ENCODE measurements at places on chromosomes 1 and 21.

GRCh38 chr1:203769505-203770343 lies 4.7 kb downstream of the LAX1 start:
- DNase-seq, result no peak

GRCh38 chr1:202072211-202072765 lies 50.4 kb upstream of the GPR37L1 start:
- DNase-seq, result no peak

GRCh38 chr21:42058631-42059111 lies 12.4 kb upstream of the UMODL1 start:
- DNase-seq, result no peak

- no peak for DNase-seq
Observed at GRCh38 chr1:147072482-147073432, 99.5 kb downstream of the PRKAB2 start.

- DNase-seq, result no peak
Observed at GRCh38 chr1:162765788-162766187, 24.7 kb upstream of the HSD17B7 start.

DNA sequence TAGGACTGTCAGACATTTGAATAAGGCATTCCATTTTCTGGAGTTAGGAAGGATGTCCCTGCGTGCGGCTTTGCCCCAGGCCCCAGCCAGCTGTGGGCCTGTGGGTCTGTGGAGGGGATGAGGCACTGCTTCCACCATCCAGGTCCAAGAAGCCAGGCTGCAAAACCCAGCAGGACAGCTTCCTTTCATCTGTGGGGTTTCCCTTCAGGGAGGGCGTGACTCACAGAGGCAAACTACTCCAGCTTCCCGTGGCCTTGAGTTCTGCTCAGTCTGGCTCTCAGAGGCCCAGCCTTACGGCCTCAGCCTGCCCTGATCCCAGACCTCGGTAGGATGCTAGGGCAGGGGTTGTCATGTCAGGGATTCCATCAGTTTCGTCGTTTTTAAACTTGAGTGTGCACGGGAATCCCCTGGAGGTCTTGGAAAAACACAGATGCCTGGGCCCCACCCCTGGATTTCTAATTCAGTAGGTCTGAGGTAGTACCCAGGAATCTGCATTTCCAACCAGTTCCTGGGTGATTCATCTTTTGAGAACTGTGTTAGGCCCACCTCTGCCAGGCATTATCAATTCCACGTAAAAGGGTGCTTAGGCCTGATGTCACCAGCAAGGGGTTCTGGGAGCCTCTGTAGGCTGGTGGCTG lies 32.3 kb upstream of the TENT5C start:
- no peak for DNase-seq

- no peak for DNase-seq
Observed at GRCh38 chr1:53450225-53450624, 9.0 kb upstream of the DMRTB1 start.

DNA sequence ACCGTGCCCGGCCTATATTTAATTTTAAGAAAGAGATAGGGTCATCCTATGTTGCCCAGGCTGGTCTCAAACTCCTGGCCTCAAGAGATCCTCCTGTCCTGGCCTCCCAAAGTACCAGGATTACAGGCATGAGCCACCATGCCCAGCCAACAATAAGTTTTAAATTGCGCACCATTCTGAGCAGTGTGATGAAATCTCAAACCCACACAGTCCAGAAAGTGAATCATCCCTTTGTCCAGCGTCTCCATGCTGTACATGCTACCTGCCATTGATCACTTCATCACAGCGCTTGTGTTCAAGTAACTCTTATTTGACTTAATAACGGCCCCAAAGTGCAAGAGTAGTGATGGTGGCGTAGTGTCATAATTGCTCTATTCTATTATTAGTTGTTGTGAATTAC lies 75.4 kb downstream of the APP start:
- no peak for DNase-seq

- DNase-seq, result no peak
Observed at GRCh38 chr1:26571381-26571780, 41.8 kb downstream of the RPS6KA1 start.

DNA sequence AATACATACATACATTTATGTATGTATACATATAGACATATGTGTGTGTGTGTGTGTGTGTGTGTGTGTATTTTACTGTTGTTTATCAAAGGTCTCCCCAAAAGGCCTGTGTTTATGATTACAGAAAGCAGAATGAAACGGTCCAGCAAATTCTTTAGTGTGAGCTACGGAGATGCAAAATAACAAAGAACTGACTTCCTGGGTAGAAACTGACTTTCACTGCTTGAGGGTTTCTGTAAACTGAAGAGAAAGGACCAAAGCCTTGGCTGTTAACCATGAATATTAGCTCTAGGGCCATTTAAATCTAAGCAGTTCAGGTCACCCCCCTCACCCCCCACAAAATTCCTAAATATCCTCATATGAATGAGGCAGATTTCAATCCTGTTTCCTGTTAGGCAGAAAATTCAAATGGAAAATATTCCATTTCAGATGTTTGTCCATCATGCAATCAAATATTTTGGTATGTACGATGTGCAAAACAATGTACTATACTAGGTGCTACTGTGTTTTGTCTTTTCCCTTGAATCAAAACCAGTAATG lies 213.2 kb downstream of the TGFB2 start:
- DNase-seq, result no peak

DNA sequence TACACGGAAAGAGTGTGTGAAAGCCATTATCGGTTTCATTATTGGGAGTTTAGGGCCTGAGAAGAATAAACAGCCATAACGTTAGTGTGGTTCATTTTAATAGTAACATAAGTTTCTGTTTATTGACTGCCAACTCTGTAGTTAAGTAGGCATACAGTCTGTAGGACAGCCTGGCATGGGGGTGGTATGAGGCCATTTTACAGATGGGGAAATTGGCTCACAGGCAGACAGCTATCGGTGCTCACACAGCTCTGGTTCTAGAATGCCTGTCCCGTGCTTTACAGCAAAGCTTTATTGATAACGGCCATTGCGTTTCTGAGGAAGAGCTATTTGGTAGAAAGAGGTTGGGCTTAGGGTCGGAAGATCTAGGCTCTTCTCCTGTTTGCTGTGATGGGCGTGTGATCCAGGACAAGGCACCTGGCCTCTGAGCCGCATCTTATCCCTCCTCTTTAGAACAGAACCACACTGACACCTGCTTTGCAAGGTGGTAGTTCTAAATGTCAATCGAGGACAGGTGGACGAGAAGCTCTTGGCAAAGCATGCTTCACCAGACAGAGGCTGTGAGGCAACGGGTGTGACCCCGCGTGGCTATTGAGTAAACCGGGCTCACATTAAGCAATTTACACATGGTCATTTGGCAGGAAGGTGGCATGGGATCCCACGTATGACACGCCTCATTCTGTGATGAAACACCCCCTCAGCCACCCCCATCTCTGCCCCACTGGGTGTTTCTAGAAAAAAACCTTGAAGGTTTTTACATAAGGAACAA lies 14.9 kb downstream of the ETS2 start:
- no peak for DNase-seq

GRCh38 chr21:45278156-45278911 lies 9.4 kb downstream of the POFUT2 start:
- no peak for DNase-seq

- DNase-seq, result peak; percentile 53
Observed at GRCh38 chr1:147892731-147893214, 9.8 kb upstream of the GJA8 start.

DNA sequence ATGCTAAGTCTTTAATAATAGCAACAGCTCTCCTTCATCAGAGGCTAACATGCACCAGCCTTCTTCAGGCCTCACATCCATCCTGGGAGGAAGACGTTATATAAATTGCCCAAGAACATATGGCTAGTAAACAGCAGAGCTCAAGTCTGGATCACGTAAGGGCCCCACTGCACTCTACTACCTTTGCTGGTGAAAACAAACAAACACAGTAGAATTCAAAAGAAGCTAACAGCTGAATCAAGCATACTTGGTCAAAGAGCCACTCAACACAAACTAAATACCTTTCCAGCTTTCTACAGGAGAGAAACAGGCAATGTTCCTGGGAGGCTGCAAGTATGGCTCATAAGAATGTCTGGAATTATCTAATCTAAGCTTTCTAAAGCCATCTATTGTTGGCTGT lies 66.0 kb downstream of the WLS start:
- DNase-seq, result no peak

Data from germinal center (tissue), 1 donor.